CD4-positive, alpha-beta T cell treated with Interleukin-17A for 4 hours (primary cell): ENCODE measurements at places on chromosomes 11 and 22.

DNA sequence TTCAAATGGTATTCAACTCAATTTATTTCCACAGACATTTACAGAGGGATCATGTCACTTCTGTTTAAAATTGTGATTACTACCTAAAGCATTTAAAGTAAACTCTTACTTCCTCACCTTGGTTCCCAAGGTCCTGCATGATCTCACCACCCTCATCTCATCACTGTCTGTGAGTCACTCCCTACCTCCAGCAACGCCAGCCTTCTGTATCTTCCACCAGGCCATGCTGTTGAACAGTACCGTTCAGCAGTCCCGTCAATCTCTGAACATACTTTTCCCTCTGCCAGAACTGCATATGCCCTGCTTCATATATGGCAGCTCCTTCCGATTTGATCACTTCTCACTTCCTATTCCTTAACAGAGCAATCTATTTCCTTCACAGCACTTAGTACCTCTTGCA lies 2.0 kb downstream of the FBXO3 start:
- DNase-seq = peak; percentile 26

- no peak for DNase-seq
These were observed 17.4 kb upstream of the NAP1L4 start for GRCh38 chr11:3009481-3009880.

GRCh38 chr11:62677714-62678113 lies 1.2 kb downstream of the UBXN1 start:
- no peak for DNase-seq

DNA sequence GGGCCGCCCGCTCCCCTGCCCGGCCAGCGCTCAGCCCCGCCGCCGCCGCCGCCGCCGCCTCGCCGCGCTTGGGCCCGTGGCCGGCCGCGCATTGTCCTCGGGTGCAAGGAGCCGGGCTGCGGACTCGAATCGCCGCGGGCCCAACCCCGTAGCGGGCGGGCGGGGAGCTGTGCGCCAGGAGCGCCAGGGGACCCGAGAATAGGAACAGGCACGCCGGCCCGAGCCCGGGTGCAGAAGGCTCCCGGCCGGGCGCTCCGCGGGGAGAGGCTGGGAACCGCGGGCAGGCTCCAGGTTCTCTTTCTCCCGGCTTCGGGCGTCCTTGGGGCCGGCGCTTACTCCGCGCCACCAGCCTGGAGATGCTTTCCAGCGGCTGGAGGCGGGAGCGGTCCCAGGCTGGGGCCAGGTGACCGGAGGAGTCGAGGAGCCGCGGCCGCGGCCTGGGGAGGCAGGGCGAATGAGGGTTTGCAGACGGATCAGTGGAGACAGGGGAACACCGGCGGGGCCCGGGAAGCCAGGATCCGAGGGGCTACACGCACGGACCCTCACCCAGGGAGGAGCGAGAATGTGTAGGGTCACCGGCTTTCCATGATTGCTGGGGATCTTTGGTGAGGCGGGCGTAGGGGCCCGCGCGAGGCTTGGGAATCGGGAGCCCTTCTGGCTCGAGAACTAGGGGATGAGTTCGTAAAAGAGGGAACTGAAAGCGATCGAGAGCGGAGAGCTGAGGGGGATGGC lies 726 bp downstream of the PKNOX2 start:
- DNase-seq = peak; percentile 17

- no peak for DNase-seq
These were observed 35.8 kb downstream of the GAB2 start for GRCh38 chr11:78381865-78382264.

DNA sequence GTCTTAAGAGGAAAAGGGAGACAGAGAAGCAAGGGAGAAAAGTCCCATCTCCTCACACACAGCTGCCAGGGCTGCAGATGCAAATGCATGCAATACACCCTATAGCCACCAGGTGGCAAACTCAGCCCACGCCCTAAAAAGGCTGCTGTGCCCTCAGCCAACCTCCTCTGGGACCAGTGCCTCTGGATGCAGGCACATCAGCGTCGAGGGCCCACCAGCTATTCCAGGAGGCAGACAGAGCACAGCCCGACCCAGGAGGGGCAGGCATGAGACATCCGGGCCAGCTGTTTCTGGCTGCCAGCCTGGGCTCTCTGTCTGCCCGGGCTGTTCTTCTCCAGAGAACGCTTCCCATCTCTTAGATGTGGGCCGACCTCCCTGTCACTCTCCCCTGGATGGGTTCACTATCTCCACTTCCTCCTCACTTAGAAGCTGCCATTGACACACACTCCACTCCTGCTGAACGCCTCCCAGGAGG lies 39.7 kb downstream of the TPBGL start:
- peak; percentile 86 for DNase-seq

GRCh38 chr11:126942146-126942545 lies 58.4 kb downstream of the KIRREL3 start:
- DNase-seq = no peak

- peak; percentile 83 for DNase-seq
These were observed 2.4 kb upstream of the SYT8 start for GRCh38 chr11:1832211-1832919.

DNA sequence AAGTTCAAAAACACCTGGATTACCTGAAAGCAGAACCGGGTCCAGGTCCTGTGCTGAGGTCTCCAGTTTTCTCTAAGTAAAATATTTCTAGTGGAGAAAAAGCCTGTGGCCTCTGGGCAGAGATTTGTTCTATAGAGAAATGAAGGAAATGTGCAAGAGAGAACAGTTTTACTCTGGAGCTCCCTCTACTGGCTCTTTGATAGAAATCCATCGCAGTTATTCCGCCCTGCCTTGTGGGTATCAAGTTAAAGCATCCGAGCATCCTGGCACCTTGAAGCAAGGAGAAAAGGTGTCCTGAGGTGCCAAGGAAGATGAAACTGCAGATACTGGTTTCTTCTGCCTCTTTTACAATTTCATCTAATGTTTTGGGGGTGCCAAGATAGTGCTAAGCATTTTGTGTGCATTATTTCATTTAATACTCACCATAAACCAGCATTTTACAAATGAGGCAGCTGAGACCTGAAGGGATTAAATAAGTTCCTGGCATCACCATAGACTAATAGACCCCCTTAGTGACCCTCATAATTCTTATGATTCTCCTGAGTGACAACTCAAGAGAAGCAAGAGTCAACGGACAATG lies 113.1 kb upstream of the HSD17B12 start:
- DNase-seq = no peak

GRCh38 chr11:126888115-126888712 lies 112.4 kb downstream of the KIRREL3 start:
- no peak for DNase-seq

- no peak for DNase-seq
These were observed 170.9 kb upstream of the CTSC start for GRCh38 chr11:88508418-88508758.

GRCh38 chr11:69142895-69143294 lies 12.8 kb upstream of the SMIM38 start:
- DNase-seq = no peak

DNA sequence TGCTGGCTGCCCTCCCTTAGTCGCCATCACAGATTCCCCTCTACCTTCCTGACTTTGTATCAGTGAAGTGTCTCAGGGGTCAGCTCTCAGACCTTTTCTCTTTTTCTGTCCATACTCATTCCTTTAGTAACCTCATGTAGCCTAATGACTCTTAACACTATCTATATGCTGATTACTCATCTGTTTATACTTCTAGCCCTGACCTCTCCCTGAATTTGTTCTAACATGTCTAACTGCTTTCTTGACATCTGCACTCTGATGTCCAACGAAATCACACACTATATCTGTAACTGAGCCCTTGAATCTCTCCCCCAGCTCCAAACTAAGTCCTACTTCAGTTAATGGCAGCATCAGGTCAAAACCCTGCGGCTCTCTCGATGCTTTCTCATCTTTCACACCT lies 135.8 kb upstream of the TIMP3 start:
- no peak for DNase-seq

DNA sequence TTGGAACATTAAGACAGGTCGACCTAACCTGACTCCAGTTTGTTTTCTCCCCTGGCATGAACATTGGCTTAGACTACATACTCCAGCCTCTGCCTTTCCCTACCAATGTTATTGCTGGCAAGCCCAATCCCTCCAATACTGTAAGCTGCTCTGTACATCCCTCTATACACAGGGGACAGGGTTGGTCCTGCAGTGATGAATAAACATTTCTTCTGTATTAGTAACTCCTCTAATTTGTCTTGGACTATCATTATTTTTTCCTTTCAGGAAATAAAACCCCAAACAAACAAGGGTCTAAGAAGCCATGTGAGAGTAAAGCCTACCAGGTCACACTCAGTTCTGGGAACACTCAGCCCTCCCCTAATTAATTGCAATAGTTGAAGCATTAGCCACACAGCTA lies 35.1 kb upstream of the FJX1 start:
- DNase-seq = no peak

DNA sequence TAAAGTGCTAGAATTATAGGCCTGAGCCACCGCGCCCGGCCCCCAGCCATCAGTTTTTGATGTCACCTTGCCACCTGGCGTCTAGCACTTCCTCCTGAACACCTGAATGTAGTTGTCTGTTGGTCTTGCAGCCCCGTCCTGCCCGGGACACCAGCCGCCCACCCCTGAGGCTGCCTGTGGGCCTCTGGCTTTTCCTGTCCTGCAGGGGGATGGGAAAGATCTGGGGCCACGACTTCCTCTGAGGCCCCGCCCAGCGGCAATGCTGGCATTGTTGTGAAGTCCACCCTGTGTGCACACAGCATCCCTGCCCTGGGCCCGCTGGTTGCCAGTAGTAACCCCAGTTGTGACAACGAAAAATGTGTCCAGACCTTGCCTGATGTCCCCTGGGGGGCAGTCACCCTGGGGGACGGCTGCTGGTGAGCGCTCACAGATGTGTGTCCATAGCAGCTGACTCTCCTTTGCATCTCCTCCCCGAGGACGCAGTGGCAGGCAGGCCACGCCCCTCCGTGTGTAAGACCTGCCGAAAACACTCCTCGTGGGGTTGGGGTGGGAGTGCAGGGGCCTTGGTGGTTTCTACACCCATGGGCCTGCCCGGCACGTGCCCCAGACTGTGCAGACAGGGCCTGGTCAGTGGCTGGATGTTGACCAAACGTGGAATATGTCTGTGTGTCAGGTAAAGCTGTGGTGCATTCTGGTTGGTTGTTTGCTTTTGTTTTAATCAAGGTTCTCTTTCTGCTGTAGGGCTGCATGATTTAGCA lies 6.8 kb downstream of the SELENOO start:
- no peak for DNase-seq

DNA sequence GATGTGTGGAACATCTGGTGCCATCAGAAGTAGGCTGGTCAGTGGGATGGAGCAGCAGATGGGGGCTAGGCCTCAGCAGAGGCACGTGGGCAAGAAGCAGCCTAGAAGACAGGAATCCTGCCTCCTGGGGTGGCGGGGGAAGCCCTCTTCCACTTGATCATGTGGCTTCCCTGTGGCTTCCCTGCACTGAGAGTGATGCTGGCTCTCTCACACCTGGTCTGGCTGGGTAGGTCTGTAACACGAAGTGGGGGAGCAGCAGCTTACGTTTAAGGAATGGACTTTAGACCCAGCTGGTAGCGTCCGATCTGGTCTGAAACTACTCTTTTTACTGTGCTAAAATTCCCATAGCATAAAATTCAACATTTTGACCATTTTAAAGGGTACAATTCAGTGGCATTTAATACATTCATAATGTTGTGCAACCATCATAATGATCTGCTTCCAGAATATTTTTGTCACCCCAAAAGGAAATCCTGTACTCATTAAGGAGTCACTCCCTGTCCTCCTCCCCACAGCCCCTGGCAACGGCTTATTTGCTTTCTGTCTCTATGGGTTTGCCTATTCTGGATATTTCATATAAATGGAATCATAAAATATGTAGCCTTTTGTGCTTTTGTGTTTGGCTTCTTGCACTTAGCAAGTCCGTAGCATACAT lies 21.7 kb downstream of the PTPN5 start:
- DNase-seq = no peak

- DNase-seq = no peak
These were observed 24.7 kb downstream of the ARAP1 start for GRCh38 chr11:72727521-72727920.

DNA sequence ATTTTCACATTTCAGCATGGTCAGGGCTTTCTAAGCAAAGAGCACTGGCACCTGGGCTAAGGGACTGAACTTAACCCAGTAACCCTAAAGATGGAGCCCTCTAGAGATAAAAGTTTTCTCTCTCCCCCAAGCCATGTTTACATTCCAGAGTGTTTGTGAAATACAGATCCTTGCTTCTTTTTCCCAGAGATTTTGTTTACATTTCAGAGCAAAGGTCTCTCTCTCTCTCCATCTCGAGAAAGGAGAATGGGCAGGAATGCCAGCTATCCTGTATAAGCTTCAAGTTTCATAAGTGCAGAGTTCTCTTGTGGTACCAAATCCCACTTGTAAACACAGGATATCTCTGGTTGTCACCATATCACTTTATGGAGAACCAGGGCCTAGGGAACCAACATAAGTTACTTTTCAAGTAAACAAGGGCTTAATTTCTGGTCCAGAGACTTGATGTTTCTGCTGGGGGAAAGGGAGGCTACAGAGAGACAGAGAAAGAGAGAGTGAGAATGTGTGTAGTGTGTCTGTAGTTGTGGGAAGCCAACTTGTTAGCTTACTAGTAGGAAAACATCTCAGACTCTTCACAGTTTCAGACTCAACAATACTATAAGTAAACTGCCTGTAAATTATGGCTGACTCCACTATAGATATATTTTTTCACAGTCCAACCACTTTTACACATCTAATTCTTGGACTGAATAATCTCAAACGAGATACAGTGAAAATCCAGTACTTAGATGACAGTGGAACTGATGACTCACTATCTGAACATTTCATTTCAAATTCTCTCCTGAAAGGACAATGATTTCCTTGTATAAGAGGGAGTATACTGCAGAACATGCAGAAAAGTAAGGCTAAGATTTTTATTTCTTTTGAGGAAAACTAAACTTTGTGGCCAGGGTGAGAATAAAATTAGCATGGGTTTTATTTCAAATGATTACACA lies 76.2 kb downstream of the ARHGAP32 start:
- no peak for DNase-seq

DNA sequence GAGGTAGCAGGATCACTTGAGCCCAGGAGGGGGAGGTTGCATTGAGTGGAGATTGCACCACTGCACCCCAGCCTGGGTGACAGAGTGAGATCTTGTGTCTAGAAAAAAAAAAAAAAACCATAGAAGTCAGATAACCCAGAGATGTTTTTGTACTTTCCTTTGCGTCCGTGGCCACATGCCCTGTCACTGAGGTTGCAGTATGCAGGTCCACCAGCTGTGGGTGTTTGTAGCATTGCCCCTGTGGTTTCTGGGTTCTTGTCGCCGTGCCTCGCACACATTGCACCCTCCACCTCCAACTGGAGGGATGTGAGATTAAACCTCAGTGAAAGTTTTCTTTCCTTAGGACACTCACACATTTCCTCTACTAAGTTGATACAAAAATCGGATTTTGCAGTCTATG lies 70.3 kb downstream of the TNRC6B start:
- peak; percentile 71 for DNase-seq
